Stimulated activated CD4-positive, alpha-beta T cell treated with anti-CD3 and anti-CD28 coated beads, Interleukin-12 subunit alpha, Interleukin-12 subunit beta, amount 100 ng/mL, for 4 hours (primary cell): ENCODE measurements at places on chromosomes 7 and 10.

GRCh38 chr10:90051474-90051873 is 350.1 kb downstream of the KIF20B start:
- DNase-seq = no peak

GRCh38 chr10:15457382-15457781 is 86.3 kb upstream of the FAM171A1 start:
- no peak for DNase-seq

GRCh38 chr7:4566714-4567113 is 115.4 kb upstream of the FOXK1 start:
- no peak for DNase-seq

DNA sequence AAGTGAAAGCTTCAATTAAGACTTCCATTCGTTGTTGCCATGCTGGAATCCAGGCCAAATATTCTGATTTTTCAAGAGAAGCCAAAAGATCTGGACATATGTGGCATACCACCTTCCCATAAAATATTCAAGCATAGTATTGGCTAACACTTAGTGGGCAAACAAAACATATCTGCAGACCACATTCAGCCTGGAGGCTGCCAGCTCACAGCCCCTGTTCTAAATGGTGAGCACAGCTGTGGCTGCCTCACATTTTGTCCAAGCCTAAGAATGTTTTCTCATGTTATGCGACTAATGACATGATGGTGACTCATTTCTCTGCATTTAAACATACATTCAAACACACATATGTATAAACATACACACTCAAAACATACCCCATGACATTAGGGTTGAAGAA is 10.6 kb upstream of the CALU start:
- no peak for DNase-seq

DNA sequence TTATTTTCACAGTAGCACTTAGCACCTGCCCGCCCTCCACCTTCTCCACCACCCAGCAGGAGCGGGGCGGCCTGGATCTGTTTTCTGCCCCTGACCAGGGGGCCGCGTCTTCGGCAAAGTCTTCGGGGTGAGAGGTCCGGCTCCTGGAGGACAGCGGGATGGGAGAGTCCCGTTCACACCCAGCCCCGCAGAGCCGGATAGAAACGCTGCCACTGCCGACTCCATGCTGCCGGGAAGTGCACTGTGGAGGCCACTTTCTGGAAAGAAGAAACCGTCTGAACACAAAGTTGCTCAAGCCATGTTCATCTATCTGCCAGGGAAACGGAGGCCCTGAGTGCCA is 14.5 kb upstream of the ZNF273 start:
- no peak for DNase-seq

DNA sequence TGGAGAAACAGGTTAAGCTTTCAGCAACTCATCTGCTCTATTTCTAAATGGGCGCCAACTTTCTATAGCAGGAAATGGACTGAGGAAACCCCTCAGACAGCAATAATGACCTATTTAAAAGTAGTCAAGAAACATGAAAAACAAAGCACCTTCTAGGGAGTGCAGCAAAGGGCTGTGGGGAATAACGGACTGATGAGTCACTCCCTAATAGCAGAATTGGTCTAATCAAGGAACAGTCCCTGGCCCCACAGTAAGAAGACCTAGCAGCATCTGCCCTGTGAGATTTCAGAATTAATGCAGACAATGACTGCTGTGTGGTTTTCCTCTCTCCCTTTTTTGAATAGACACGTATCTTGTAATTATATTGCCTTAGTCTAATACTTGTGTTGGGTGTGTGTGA is 602.9 kb downstream of the IPMK start:
- DNase-seq = no peak

DNA sequence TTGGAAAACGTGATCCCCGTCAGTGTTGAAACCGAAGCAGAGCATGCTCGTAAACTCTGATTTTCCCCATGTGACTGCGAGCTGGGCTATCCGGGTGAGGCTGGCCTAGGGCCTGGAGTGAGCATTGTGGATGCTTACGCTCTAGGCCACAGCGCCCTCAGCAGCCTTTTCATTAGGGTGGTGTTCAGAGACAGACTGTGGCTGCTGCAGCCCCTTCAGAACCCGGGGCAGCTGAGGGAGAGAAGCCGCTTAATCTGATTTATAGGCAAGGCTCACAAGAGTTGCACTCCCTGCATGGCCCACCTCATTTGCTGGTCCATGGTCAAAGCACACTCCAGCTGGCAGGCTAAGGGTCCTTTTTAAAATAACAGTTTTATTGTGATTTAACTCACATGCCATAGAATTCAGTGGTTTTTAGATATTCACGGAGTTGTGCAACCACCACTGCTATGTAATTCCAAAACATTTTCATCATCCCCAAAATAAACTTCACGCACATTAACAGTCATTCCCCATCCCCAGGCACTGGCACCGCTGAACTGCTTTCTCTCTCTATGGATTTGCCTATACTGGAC is 72.5 kb downstream of the SYPL1 start:
- DNase-seq = no peak

DNA sequence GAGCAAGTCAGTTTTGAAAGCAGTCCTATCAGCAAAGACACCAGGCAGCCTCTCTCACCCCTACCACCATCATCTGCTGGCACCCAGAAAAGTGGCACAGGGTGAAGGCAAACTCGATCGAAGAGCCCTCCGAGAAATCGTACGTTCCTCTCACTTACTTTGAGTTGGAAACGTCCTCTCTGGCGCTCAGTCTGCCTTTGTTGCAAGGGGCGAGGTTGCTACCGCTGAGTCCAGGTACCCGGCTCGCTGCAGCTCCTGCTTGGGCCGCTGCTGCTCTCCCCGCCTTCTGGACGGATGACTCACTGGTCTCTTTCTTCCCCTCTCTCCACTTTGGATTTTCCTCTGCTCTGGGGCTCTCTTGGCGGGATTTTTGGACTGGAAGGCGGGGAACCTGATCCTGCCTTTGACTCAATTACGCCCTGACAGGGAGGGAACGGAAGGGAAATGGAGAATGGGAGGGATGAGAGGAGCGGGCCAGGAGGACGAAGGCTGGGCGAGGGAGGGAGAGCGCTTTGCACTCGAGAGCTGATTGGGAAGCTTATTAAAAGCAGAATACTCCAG is at the start of gene PTN:
Gene PTN, minus strand, starts transcription at position 453 of the 561 bp plus-strand sequence. CDS start 88,760 bp downstream, outside the sequence.
- no peak for DNase-seq

GRCh38 chr7:64400401-64400800 is 86.6 kb downstream of the ZNF736 start:
- DNase-seq = no peak

GRCh38 chr10:98308669-98309365 is 40.8 kb upstream of the LOXL4 start:
- no peak for DNase-seq

- DNase-seq = no peak
These were observed 50.6 kb downstream of the VPS41 start for GRCh38 chr7:38858259-38858884.

DNA sequence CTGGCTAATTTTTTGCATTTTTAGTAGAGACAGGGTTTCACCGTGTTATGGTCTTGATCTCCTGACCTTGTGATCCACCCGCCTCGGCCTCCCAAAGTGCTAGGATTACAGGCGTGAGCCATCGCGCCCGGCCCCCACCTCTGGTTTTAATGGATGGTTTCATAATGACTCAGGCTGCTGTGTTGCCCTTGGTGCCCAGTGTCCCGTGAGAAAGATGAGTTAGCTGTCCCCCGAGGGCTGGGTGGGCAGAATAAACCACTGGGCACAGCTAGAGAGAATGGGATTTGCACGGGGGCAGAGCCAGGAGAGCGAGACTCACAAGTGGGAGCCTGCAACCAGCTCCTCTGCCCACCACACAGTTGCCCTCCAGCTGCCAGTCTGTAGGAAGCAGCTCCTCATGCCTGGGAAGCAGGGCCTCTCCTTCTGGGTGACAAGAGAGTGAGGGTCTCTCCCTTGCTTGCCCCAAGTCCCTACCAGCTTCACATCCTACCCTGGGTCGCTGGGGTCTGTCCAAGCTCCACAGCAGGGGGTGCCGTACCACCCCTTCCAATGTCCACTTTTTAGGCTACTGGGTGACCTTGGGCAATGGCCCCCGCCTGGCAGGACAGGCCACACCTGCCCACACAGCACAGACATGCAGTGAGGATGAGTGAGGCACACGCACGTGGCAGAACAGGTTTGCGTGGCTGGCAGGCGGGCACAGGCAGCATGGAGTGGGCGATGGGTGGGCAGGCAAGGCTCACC is 16.1 kb upstream of the NDST2 start:
- DNase-seq = no peak

GRCh38 chr10:8049045-8049864 is 5.2 kb upstream of the GATA3 start:
- DNase-seq = no peak

DNA sequence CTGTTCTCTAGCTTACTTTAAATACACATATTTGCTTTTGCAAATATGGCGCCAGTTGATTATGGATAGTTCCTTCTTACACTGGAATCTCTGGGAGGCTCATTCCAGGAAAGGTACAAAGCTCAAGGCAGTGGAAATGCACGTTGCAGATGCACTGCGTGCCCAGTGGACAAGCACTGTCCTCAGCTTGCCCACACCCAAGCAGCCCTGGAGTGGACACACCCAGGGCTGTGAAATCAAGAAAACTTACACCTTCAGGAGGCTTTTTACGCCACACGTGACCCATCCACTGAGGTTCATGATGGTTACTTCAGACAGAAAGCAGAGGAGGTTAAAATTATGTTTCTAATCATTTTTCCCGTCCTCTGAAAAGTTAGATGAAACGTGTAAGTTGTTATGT is 248.5 kb downstream of the VTI1A start:
- no peak for DNase-seq

- no peak for DNase-seq
These were observed 282.1 kb downstream of the ARHGAP12 start for GRCh38 chr10:31646519-31646918.

- no peak for DNase-seq
These were observed 438 bp downstream of the LSMEM1 start for GRCh38 chr7:112481121-112481736.

DNA sequence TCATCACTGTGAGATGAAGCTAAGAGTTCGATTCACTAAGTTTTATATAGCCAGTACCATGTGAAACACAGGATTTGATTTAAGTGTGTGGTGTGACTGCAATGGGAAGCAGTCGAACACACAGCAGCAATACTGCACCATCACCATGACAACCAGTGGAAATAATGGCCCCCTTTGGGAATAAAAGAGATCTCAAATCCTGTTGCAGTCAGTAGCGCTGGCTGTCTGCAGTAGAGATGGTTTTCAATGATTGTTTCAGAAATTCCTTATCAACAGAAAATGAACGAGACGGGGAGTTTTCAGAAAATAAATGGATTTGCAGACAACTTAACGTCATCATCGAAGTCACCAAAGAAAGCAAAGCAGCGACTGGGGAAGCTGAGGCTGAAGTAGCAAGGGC is 91.0 kb downstream of the PTPRE start:
- DNase-seq = no peak

GRCh38 chr10:52621635-52622079 is 150.9 kb downstream of the MBL2 start:
- DNase-seq = no peak

GRCh38 chr10:84264611-84265141 is 19.8 kb downstream of the RGR start:
- peak; percentile 64 for DNase-seq

- no peak for DNase-seq
These were observed 469.5 kb downstream of the POM121L12 start for GRCh38 chr7:53504914-53505313.

DNA sequence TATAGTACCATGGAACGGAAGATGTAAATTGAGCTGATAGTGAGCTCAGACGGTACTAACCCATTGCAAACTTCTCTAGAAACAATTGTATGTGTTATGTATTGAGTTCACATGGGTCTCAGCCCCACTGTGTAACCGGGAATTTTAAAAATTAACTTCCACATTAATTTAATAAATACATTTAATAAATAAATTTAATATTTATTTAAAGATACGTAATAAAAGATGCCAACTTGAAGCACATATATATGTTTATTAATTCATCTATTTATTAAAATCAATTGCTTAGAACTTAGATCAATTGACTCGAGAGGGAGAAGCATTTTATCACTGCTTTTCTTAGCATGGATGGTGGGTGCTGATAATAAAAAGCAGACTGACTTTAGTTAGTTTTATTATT is 170.1 kb upstream of the NPVF start:
- DNase-seq = no peak

- no peak for DNase-seq
These were observed 7.9 kb upstream of the WIPF3 start for GRCh38 chr7:29798422-29798821.

GRCh38 chr7:41698726-41699125 is 4.2 kb downstream of the INHBA start:
- no peak for DNase-seq

- no peak for DNase-seq
These were observed 94.4 kb downstream of the MAP3K8 start for GRCh38 chr10:30528429-30528786.

DNA sequence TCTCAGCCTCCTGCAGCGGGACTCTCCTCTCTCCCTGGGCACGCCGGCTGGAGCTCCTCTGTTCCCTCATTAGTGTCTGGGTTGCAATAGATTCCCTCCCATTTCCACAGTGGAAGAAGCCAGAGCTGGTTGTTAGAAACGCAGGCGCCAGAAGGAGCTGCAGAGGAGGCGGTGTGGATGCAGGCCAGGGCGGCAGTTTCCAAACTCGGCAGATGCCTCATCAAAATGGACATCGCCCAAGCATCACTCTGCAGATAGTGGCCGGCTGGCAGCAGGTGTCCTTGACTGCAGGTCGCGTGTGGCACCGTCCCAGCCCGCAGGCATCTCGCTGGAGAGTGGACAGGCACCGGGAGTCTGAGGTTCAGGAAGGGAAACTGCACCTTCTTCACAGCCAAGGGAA is 201.8 kb downstream of the TCERG1L start:
- DNase-seq = no peak

DNA sequence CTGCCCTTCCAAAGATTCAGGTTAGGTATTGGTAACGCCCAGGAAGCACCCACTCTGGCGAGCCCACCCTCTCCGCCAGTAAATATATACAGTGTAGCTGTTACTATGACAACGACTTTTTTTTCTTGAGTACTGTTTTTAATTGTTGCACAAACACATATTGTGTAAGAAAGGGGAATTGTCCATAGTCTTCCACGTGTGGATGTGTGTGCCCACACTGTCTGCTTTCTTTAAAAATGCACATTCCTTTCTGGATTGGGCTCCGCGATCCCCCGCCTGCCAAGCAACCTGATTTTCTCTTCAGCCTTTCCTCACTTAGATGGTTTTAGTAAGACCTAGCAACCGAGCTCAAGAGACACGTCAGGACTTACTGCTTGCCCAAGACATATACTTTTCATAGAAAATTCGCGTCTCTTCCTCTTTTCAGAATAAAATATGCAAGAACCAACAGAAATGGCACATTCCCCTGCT is 247.8 kb downstream of the EBF3 start:
- DNase-seq = no peak

GRCh38 chr10:68367121-68367520 is 34.4 kb upstream of the PBLD start:
- no peak for DNase-seq

GRCh38 chr10:80523773-80524172 is 13.9 kb upstream of the SH2D4B start:
- DNase-seq = no peak

GRCh38 chr10:71394926-71395562 is 1.7 kb upstream of the CDH23 start:
- DNase-seq = no peak
